Germinal center (tissue), 1 donor: ENCODE measurements at places on chromosomes 7 and 10.

- DNase-seq, result peak; percentile 30
These were observed at the start of gene RBM20 for GRCh38 chr10:110643653-110644597. Gene RBM20, plus strand, starts transcription at chr10:110644336. Its CDS starts 119 bp downstream, at chr10:110644455.

- DNase-seq, result no peak
These were observed 97.9 kb upstream of the YAE1 start for GRCh38 chr7:39468261-39468660.

- DNase-seq, result peak; percentile 36
These were observed 131.9 kb downstream of the CALCR start for GRCh38 chr7:93442478-93443224.

DNA sequence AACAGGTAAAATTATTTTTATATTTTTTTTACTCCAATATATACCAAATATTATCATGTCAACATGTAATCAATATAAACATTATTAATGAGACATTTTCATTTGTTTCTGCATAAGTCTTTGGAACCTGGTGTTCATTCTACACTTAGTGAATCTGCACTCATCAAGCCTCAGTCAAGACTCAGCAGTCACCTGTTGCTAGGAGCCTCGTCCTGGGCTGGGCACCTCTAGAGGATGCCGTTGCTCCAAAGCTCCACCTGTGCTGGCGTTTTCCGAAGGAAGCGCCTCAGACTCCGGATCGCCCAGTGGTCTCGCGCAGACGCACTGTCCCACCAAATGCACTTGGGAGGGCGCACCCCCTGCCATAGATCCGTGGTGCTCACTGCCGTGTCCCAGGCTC, 604.7 kb upstream of the MKI67 start:
- no peak for DNase-seq

- peak; percentile 70 for DNase-seq
These were observed 8.2 kb upstream of the EFCAB10 start for GRCh38 chr7:105589356-105590077.

- no peak for DNase-seq
These were observed 162.5 kb upstream of the CELF2 start for GRCh38 chr10:10855151-10855581.

GRCh38 chr10:63738410-63738809, 217.2 kb downstream of the REEP3 start:
- no peak for DNase-seq

GRCh38 chr10:75143353-75143752, 31.9 kb downstream of the SAMD8 start:
- DNase-seq, result no peak

- no peak for DNase-seq
These were observed 3.2 kb downstream of the BZW2 start for GRCh38 chr7:16649196-16649595.

DNA sequence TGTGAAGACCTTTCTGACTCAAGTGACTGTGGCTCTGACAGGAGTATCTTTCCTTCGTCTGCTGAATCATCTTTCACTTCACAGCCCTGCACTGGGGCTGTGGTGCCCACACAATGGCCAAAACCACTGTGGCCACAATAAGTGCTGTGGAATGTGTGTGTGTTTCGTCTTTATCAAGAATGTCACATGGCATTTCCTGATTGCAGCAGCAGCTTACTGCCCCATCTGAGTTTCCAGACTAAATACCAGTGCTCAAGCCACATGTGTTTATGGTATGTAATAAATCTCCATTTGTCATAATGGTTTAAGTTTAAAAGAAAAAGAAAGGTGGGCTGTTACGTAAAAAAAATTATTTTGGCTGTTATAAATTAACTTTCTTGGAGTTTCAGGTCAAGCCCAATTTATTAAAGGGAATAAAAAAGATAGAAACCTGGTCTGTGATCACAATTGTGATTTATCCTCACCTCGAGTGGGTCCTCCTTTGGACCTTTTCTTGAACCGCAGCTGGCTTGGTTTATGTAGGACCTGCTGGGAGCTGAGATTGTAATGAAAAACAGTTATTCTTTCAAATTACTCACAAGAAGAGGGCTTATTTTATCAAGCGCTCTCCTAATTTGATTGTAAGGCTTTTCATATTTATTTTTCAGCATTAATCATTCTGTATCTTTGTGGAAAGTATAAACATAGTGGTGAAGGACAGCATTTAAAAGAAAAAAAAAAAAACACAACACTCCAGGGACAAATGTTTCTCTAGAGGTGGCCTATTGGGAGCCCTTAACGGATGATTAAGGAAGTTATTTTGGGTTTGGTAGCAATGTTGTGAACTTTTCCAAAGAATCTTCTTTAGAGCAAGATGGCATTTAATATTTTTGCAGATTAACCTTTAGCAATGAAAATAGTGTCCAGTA, 116.2 kb downstream of the LRMDA start:
- DNase-seq, result no peak

DNA sequence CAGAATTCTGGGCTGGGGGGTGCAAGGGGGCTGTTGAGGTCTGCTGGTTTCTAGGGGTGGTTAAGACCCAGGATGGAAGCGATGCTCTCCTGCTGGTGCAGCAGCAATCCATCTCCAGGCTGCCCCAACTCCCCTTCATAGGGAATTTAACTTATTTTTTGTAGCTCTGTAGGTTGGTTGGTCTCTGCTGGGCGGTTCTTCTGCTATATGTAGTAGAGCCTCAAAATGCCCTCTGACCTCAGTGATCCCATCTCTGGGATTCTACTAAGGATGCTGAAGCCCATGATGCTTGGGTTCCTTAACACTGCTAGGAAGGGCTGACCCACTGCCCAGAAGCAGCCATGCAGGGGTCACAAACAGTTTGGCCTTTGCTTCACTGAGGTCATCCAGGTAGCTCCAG, 49.2 kb downstream of the LRRC20 start:
- no peak for DNase-seq

DNA sequence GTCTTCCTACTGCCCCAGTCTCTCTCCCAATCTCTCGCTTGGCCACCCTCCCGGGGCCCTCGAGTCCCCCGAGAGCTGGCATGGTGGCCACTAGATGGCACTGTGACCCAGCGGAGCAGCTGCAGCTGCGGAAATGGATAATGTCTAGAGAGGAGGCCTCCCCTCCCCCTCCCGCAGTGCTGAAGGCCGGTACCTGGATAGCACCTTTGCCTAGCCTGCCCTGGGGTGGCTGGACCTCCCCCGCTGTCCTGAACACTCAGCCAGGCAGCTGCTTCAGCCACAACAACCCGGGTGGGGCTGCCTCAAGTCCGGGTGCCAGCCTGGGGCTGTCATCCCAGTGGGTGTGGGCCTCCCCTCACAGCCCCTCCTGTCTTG, 65.2 kb downstream of the GOLGA7B start:
- DNase-seq, result peak; percentile 70

DNA sequence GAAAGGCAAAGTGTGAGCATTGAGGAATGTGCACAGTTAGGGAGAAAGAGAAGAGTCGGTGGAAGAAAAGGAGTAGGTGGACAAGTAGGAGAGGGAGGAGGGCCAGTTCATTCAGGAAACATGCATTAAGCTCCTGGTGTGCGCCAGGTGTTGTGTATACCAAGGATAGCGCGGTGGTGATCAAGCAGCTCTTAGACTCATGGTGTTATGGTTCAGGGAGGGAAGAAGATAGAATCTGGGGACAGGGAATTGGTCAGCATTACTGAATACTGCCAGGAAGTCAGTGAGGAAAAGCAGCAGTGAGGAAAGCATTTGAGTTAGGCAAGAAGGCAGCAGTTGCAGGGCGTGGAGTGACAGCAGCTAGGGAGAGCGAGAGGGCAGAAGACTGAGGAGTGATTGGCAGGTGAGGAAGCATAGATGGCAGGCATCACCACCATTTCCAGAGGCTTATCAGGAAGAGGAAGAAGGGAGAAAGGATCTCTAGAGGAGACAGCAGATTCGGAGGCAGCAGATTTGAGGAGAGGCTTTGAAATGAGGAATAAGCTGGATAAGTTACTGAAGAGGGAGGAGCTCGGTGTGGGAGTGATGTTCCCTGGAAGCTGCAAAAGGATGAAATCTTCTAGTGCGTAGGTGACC, 265.6 kb downstream of the GFRA1 start:
- no peak for DNase-seq

GRCh38 chr7:101885597-101885955, 68.2 kb downstream of the CUX1 start:
- DNase-seq, result no peak

DNA sequence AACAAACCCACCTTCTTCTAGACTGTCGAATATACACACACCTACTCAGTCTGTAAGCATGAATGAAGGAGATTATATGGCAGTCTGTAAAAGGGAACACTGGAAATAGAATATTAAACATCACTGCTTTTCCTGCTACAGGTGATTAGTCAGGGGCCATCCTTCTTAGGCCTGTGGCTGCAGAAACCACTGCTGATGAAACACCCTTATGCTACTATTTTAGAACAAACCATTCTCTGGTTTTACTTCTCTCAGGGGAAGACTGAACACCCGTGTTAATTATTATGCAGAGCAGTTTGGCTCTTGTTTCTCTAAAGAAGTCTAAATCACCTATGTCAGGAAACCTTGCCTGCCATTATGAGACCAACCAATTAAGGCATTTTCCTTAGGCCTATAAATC, 351.1 kb upstream of the KLF6 start:
- peak; percentile 55 for DNase-seq

GRCh38 chr10:10796061-10796773, 221.5 kb upstream of the CELF2 start:
- DNase-seq, result no peak

DNA sequence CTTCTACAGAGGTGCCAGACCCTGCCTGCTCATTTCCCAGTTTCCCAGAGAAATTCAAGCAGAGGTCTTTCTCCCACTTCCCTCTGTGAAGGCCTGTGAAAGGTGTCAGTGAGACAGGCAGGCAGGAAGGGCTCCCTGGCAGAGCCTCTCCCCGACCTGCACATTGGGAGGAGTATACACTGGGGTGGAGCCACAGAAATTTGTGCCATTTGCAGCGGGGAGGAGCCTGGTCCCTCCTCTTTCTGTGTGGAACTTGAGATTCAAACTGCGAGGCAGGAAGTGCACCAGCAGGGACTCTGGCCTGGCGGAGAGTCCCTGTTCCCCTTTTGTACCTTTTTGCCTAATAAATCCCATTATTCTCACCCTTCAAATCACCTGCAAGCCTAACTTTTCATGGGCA, 54.6 kb upstream of the OPN4 start:
- no peak for DNase-seq

DNA sequence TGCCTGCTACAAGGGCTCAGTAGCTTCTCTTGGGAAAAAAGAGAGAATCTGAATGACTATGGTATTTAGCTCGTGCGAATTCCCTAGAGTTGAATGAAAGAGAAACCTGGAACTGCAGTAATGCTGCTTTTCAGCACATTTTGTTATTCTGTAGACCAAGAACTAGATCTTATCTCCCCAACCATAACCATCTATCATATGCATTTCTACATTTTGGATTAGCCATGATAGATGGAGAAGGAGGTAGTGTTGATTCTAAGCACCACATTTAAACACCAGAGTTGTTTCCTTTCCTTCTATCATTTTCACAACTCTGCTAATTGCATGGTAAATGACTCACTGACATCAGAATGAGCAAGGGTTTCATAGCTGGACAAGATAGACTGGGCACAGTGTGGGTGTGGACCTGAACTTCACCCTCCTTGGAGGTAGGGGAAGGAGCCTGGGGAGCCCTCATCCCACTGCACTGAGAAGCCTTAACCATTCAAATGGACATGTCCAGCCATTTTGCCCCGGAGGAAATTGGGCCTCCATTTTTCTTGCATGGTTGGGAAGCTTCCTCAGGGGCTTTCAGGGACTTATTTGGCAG, 55.3 kb upstream of the BMPER start:
- no peak for DNase-seq

- DNase-seq, result no peak
These were observed 207.3 kb downstream of the HGF start for GRCh38 chr7:81562581-81562980.

GRCh38 chr7:133983685-133984419, 143.3 kb upstream of the LRGUK start:
- no peak for DNase-seq

- DNase-seq, result no peak
These were observed 82.7 kb upstream of the WIPF3 start for GRCh38 chr7:29723599-29723998.

DNA sequence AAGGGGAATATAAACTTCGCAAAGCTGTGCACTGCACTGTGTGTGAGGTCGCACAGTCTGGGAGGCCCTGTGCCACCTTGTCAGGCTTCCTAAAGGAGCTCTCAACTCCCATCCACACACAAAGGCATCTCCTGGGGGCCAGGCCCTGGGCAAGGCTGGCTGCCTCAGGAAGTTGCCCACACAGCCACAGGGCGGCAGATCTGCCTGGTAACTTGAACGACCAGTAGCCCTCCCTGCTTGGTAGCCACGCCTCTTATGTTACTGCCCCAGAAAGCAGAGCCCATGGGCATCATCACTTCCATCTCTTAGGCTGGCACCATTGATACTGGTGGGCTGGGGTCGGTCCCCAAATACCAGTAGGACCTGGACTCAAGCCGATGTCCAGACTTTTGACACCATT, 82.8 kb downstream of the HECW1 start:
- no peak for DNase-seq

GRCh38 chr7:155451840-155452239, 6.1 kb upstream of the EN2 start:
- no peak for DNase-seq

DNA sequence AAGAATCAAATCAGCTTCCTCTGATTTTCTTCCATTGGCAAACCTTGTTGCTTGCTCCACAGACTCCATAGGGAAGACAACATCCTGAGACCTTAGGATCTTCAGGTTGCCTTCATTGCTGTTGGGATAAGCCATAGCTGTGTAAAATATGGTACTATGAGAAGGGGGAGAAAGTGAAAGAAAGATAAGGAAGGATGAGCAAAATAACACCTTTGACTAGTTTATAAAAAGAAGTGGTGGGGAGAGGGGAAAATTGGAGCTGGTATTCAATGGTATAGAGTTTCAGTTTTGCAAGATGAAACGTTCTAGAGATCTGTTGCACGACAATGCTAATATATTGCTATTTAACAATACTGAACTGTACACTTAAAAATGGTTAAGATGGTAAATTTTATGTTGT, 180.4 kb upstream of the PHYHIPL start:
- DNase-seq, result no peak

GRCh38 chr7:111199643-111200042, 108.7 kb downstream of the LRRN3 start:
- DNase-seq, result no peak

DNA sequence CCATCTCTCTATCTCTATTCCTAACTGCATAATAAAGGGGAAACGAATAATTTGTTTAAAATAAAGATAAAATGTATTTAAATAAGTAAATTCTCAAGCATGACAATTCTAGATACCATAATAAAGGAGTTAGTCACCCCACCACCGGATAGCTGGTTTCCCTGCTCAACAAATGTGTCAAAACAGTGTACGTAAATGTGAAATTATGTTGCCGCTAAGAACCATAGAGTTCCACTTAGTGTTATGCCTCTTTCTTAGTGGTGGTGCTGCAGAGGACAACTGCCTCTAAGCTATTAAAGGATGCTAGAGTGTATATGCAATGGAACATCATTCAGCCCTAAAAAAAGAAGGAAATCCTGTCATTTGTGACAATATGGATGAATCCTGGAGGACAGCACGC, 42.4 kb downstream of the SMKR1 start:
- no peak for DNase-seq

- no peak for DNase-seq
These were observed 36.2 kb downstream of the HERPUD2 start for GRCh38 chr7:35658606-35659201.

- DNase-seq, result no peak
These were observed 225.7 kb downstream of the RPS24 start for GRCh38 chr10:78259391-78259790.

GRCh38 chr10:43278216-43278615, 11.4 kb upstream of the RASGEF1A start:
- DNase-seq, result no peak

GRCh38 chr10:36533861-36534260, 591.5 kb upstream of the ANKRD30A start:
- no peak for DNase-seq
